Stimulated activated naive CD4-positive, alpha-beta T cell (primary cell): ENCODE measurements at places on chromosomes 6 and 20.
A peak's percentile ranks its signal among the peaks of the same experiment; 100 is the strongest.

DNA sequence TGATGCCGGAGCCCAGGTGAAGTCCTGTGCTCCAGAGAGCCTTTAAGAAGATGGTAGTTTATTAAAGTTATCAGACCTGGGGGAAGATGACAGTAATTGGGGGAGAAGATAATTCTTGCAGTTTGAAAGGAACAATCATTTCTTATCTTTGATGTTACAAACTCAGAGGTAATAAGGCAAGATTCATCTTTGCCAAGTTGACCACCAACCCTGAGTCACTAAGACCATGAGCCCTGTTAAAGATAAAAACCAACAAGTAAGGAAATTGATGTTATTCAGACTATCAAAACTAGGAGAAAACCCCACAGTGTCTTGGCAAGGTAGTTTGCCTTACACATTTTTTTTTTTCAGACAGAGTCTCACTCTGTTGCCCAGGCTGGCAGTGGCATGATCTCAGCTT, 73.1 kb downstream of the MKKS start:
- DNase-seq, result no peak

DNA sequence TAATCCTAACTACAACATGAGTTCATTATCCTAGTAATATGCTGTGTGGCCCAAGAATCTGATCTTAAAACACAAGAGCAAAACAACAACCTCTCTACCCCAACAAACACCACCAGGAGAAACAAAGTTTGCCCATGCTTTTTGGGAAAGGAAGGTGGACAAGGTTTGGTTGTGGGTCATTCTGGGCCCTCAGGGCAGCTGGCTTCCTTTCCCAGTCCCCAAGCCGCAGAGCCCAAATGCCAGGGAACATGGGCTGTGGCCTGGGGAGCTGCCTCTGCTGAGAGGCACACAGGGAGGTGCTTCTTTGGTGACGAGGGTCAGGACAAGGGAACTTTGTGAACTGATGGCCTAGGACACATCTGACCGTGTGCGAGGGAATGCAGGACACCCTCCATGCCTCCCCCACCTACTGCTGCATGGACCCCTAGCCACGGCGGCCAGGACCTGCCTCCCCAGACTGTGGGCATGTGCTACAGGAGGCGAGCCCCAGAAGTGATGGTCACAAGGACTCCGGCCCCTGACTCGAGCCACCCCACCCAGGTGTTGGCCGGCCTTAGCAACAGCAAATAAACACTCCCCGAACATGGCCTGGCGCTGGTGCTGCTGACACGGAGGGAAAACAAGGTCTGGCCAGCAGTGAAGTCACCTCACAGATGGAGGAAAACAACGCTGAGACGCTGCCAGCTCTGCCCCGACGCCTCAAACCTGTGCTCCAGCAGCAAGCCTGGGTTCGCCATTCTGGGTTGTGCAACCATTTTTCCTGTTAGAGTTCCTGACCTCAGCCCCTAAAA, 55.6 kb downstream of the RRBP1 start:
- DNase-seq, result no peak

DNA sequence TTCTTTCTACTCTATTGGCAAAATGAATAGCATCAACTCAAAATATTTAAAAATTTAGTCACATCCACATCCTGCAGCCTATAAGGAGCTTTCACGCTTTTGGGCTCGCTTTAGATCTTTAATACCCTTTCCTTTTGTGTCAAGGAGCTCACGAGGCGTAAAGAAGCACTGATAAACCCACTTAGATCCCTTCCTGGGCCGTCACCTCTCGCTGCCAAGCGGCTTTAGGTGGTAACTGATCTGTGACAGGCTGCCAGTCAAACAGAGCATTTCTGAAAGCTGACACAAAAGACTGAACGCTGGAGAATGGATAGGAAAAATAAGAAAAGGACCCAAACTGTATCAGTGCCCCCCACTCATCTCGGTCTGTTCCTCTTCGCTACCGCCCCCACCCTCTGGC, 385.7 kb upstream of the MMS22L start:
- DNase-seq, result no peak

- DNase-seq, result no peak
Measured at GRCh38 chr20:6921717-6922386, 154.4 kb downstream of the BMP2 start.

GRCh38 chr6:96725296-96725695, 112.0 kb downstream of the GPR63 start:
- DNase-seq, result no peak

DNA sequence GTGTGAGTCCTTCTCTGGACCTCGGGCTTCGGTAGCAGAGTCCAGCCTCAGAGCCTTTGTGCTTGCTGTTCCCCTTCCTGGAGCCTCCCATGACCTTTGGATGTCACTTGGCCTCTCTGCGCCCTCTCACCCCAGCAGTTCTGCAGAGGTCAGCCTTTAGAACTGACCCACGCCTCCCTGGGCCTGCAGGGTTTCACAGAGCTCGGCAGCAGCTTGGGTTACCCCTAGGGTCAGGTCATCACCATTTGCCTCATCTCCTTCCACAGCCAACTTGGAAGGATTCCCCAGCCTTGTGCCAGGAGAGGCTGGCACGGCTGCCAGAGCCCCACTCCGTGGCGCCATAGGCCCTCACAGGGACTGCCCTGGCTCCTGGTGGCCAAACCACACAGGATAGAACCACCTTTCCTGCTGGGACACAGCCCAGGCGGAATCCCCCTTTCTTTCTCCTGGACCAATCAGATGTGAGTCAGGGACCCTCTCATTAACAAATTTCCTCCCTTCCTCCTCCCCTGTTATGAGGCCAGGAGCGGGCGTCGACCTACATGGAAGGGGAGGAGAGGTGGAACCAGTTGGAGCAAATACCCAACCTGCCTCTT, 13.9 kb upstream of the SIRPA start:
- DNase-seq, result no peak

GRCh38 chr6:16547587-16547986, 213.7 kb downstream of the ATXN1 start:
- no peak for DNase-seq

- no peak for DNase-seq
Measured at GRCh38 chr6:143183666-143184065, 123.0 kb downstream of the AIG1 start.

DNA sequence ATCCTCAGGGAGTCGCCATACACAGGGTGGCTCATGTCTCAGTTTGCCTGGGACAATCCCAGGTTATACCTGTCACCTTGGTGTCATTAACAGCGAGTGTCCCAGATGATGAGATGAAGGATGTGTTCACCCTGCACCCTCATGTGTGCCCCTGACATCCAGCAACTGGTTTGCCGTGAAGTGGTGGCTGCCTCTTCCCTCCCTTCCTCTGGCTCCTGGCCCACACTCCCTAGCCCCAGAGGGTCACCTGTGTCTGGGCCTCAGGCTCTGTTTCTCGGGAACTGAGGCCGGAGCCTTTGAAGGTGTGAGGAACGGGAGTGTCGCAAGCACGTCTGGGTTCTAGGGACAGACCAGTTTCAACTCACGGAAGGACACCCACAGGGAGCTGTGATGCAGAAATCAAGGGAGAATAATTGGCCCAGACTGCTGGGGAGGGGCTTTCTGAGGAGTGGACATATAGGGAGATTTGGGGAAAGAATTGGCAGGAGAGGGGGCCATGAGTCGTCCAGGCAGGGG, 35.8 kb upstream of the PHACTR3 start:
- no peak for DNase-seq

GRCh38 chr6:156068881-156069280, 613.2 kb upstream of the NOX3 start:
- DNase-seq, result no peak

- no peak for DNase-seq
Measured at GRCh38 chr20:21656308-21657067, 49.0 kb upstream of the PAX1 start.

DNA sequence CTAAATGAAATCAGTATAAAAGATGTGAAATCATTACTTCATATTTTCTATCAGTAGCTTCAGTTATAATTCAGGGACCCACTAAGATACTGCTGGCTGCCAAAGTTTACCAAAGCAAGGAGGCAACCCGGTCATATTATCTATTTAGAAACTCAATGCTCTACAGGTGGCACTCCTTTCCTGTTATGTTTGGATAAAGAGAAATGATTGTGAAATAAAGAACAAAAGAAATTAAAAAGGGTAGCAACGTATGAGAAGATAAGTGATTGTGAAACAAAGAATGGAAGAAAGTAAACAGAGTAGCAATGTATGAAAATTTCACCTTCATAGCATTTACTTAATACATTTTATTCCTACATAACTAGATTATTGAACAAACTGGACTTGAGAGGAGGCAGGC, 45.2 kb downstream of the RSPH3 start:
- no peak for DNase-seq

GRCh38 chr6:113650610-113650979, 206.6 kb upstream of the MARCKS start:
- DNase-seq, result no peak

DNA sequence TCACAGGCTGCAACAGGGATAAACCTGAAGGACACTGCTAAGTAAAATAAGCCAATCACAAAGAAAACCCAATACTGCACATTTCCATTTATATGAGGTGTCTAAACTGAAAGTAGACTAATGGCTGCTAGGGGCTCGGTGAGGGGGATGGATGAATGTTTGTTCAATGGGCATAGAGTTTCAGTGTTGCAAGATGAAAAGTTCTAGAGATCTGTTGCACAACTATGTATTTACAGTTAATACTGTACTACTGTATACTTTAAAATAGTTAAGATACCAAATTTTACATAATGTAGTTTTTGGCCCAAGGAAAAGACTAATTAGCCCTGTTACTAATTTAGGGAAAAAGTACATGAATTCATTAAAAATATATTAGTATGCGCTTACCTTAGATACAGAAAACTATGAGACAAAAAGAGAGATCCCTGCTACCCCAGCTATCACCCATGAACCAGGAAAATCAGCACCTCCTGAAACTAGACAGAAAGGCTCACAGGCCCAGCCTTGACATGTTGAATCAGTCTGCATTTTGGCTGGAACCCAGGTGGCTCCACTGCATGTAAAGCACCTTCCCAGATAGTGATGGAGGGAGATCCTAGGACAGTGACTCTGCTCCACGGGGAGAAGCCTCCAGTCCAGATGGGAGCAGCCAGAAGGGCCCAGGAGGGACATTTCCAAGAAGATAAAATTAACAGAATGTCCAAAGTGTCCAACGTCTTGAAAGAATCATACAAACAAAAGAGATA, 16.1 kb downstream of the HLA-F start:
- DNase-seq, result no peak

GRCh38 chr6:142301651-142302391, at the start of gene ADGRG6:
Gene ADGRG6 (plus strand): TSS chr6:142302007. CDS start chr6:142302330, 323 bp downstream.
- peak; percentile 25 for DNase-seq

DNA sequence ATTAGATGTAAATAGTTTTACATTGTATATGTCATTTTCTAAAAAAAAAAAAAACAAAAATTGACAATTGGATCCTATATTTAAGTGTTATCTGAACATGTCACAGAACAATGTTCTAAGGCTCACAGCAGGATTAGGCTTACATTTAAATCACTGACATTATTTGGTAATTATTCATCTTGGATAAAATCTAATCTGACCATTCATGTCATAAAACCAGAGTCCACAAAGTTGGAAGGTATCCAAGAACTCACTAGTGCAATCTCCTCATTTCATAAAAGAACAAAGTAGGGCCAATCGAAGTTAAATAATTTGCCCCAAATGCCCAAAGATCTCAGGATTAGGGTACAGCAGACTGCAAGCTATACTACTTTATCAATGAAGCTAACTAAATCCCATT, 73.0 kb downstream of the PDSS2 start:
- DNase-seq, result no peak
